Foreskin melanocyte (primary cell): ENCODE measurements at places on chromosomes 6 and 20.
A peak's percentile ranks its signal among the peaks of the same experiment; 100 is the strongest.

DNA sequence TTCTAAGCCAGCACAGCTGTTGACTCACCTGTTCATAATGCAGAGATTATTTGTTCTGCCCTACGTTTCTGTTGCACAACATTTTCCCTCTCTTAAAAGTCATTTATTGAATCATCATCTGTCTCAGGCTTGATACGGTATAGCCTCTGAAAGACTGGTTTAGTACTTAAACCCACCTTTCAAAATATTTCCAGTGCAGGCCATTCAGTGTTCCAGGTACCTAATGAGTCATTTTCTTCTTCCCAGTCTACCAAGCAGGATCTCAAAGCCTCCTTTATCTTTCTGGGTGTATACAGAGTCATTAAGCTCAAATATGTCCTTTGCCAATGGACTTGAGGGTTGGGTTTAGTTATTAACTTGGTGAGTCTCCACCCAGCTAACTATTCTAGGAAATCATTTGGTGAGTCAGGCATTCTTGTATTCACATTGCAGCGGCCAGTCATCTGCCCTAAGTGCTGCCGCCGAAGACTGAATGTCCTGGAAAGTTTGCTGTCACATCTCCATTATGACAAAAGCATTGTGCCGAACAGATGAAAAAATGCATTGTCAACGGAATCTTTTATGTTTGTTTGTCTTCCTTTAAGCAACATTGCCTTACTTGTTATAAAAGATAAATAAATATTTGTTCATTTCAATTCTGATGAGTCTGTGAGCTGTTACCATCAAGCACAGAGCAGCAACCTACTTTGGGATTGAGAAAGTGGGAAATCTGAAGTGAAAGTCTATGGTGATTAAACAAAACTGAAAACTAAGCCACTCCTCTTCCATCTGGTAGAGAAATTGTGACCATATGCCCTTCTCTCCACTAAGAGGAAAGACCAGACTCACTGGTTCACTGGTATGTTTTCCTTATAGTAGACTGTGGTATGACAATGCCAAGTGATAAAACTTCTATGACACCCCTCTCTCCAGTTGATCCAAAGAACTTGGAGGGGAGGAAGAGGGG, 14.3 kb upstream of the FAM135A start:
- DNase-seq = no peak

DNA sequence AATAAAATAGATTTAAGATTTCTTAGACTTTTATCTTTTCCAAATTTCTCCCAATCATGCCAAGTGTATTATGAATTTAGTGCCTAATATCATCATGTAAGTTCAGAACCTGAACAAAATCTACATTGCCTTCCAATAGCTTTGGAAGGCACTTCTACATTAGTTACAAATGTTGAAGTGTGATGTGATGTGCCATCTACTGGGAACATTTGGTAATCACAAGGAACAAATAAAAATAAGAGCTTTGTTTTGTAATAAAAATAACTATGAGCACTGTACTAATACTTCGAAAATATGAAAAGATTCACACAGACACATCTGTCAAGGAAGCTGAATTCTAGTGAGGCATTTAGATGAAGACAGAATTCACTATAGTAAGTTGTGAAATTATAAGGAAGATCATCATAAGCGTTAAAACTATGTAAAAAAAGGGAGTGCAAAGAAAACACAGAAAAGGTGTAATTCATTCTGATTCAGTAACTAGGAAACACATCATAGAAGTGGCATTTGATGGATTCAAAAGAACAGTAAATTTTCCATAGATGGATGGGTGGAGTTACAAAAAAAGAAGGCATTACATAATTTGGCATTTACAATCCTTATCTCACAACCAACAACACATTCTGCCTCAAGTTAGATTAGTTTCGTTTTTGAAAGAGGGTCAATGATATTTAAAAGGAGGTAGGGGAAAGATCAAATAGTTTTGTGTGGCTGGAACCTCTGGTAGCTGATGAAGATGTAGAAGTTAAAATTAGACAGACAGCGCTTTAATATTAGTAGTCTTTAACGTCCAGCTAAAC, 161.0 kb downstream of the ASCC3 start:
- DNase-seq = peak; percentile 43

DNA sequence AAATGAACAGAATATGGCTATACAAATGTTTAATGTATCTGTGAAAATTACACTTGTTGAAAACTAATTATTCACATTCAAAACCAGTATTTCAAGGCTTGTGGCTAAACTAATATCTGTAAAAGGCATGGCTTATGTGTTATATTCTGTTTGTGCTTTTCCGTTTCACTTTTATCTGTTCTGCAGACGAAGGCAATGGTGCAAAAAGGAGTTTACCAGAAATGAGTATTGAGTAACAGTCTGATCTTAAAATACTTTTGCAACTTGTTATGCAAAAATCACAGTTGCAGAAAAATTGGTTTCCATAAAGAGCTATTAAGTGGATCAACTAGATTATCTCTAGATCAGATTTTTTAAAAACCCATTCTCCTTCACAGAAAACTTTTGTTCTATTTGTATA, 9.4 kb upstream of the STX11 start:
- DNase-seq = no peak

- no peak for DNase-seq
Observed at GRCh38 chr20:750801-751200, 17.5 kb downstream of the SLC52A3 start.

DNA sequence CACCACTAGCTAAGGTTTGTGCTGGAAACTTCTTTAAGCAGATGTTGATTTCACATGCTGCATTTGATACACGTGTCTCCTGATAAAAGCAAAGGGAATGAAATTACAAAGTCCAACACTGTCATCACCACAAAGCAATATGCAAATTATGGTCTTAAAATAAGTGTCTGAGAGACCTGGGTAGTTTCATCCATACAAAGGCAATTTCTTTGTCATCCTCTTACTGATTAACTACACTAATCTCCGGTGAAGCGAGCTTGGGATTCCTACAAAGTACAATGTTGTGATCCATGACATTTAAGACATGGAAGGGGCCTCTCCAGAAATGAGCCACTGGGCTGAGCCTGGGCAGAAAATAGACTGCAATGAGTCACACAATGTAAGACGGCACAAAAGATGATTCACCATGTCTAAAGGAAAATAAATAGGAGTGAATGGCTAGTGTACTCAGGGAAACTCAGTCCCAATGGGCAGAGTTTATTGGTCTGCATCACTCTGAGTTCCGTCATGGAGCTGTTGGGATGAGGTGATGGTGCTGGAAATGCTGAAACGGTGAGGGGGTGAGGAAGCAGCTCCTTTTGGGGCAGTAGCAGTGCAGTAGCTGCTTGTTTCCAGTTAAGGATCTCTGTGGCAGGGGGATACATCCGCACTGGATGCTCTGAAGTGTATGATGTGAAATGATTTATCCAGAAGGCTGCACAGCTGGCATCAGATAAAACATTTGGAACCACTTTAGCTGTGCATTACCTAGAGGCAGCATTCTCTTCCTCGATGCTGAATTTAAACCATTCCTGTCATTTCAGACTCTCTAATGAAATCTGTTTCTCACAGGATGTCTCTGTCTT, 103.3 kb downstream of the IBTK start:
- peak; percentile 80 for DNase-seq

- DNase-seq = no peak
Observed at GRCh38 chr6:39688494-39688893, 36.7 kb downstream of the KIF6 start.

GRCh38 chr6:109457562-109457996, 2.0 kb upstream of the MICAL1 start:
- peak; percentile 93 for DNase-seq

- no peak for DNase-seq
Observed at GRCh38 chr6:134373993-134374392, 56.1 kb upstream of the SGK1 start.

GRCh38 chr20:36908603-36909002, 32.7 kb downstream of the TLDC2 start:
- DNase-seq = no peak
